ENCODE measurements at places on chromosomes 12 and 14.

- DNase-seq, result no peak
Observed at GRCh38 chr14:52776816-52777215, 14.6 kb downstream of the GNPNAT1 start.

DNA sequence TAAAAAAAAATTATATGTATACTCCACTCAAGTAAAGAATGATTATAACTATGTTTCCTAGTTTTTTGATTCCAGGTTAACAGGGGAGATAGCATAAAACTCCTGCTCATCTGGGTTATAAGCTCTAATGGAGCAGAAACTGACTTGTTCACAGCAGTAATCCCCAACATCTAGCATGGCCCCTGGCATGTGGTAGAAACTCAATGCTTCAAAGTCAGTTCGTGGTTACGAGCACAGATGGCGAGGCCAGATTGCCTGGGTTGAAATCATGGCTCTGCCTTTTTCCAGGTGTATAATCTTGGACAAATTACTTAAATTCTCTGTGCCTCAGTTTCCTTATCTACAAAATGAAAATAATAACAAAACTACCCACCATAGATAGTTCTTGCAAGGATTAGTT, 183.8 kb downstream of the TTC7B start:
- no peak for DNase-seq

DNA sequence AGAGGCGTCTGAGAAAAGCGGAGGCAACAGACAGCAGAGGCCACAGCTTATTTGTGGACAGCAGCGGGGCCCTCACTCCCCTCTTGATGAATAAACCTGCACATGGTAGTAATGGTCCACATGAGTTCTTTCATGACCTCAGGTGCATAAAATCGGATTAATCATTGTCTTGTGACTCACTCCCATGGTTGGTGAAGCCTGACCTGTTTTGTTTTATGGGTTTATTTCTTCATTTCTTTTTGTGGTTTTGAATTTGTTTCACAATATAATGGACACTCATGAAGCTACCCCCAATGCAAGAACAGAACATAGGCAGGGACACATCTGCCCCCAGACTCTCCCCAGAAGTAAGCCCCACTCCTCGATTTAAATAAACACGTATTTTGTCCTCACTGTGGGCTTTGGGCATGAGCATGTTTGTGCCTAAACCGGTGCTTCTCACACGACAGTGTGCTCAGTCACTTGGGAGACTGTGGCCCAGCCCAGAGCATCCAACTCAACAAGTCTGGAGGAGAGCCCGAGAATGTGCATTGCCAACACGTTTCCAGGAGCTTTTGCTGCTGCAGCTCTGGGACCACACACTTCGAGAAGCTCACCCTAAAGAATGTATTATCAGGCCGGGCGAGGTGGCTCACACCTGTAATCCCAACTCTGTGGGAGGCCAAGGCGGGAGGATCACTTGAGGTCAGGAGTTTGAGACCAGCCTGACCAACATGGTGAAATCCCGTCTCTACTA, 116.1 kb downstream of the SCARB1 start:
- DNase-seq, result no peak

DNA sequence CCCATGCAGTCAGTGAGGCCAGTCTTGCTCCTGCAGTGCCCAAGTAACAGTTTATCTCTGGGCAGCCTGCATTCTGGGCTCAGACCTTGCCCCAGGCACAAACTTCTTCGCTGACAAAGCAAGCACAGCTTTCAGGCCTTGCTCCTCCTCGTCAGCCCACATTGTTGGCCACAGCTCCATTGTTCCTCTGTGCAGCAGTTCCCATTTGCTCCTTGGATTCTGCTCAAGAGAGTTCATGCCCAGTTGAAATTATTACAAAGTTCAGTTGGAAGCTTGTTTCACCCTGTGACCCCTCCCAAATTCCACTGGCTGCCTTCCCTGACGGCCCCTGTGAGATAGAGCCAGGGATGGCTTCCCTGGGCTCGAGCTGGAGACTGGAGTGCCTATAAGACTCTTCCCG, 163.4 kb upstream of the DDHD1 start:
- DNase-seq, result no peak

DNA sequence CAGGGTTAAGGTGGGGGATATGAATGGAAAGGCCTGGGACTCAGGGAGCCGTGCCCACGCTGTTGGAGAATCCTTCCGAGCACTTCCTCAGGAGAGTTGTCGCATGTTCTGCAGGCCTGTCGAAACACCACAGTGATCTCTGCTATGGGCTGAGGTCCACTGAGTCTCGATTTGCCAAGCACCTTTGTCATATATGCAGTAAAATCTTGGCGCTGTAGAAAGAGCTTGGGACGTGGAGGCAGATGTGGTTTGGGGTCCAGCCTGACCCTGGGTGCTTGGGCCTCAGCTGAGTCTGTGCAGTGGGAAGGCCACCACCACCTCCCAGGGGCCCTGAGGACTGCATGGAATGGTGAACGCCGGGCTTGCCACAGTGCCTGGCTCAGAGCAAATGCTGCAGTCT, 32.9 kb downstream of the C14orf132 start:
- DNase-seq, result no peak

DNA sequence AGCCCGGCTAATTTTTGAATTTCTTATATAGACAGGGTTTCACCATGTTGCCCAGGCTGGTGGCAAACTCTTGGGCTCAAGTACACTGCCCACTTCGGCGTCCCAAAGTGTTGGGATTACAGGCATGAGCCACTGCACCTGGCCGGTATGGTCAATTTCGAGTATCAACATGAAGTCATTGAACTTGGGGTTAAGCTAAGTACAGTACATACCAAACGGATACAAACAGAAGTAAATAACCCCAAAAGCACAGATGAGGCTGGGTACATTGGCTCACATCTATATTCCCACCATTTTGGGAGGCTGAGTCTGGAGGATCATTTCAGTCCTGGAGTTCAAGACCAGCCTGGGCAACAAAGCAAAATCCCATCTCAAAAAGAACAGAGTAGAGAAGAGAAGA, 13.0 kb upstream of the PSMD9 start:
- DNase-seq, result no peak

GRCh38 chr14:99892406-99892805, 99.2 kb downstream of the EML1 start:
- DNase-seq, result no peak

All from activated CD8-positive, alpha-beta memory T cell treated with anti-CD3 and anti-CD28 coated beads for 1 hour (primary cell).